Naive thymus-derived CD8-positive, alpha-beta T cell (primary cell): ENCODE measurements at places on chromosomes 1 and 21.

- no peak for DNase-seq
These were observed 45.3 kb upstream of the MAN1A2 start for GRCh38 chr1:117321680-117322609.

DNA sequence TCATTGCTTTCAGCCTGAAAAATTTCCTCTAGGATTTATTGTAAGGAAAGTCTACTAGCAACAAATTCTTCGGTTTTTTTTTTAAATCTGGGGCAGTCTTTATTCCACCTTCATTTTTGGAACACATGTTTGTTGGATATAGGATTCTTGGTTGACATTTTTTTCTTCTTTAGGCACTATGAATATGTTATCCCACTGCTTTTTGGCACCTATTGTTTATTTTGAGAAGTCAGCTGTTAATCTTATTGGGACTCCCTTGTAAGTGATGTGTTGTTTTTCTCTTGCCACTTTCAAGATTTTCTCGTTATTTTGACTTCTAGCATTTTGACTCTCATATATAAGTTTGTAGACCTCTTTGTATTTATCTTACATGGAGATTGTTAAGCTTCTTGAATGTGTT is 99.3 kb downstream of the NPHS2 start:
- DNase-seq, result no peak

GRCh38 chr1:67853704-67854103 is 20.4 kb upstream of the GNG12 start:
- DNase-seq, result no peak

- no peak for DNase-seq
These were observed 2.7 kb upstream of the COL6A2 start for GRCh38 chr21:46095083-46095719.

DNA sequence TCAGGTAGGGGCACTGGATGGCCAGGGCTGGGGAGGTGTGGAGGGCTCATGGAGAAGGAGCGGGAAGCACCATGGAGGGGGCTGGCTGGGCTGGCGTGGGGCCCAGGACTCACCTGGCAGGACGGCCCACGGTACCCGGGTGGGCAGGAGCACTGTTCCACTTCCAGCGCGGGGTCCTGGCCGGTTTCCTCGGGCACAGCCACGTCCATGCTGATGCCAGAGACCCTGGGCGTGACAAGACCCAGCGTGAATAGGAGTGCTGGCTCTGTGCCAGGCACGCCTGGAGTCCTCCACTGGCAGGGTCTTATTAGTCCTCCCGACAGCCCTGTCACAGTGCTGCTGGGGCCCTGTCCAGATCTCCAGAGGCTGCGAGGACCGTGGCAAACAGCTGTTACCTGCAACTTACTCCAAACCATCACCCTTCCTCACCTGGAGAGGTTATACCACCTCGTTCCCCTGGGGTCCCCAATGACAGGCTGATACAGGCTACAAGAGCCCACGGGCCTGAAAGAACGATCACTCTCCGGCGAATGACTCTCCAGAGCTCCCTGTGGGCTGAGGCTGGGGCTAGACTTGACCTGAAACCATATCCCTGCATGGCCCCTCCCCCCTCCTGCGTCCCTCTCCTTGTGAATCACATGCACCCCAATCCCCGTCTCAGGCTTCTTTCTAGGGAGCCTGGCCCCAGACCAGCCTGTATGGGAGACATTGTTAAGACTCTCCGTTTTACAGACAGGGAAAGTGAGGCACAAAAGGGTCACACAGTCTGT is 62.1 kb downstream of the HSPG2 start:
- no peak for DNase-seq

- no peak for DNase-seq
These were observed 3.4 kb upstream of the POFUT2 start for GRCh38 chr21:45290948-45291612.

DNA sequence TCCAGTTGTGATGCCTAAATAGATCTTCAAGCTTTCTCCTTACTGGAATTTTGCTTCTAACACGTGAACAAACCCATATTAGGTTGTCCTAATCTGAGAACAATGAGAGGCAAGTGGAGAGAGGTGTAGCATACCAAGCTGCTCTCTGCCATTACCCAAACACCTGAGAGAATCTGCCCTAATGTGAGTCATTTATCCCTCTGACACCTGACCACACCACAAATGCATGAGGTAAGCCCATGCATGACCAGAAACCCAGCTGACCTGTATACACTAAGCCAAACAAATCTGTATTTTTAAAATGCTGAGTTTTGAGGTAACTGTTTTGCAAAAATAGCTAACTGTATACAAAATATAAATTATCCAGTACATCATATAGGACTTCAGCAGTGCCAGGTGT is 1458.1 kb upstream of the B3GALT2 start:
- no peak for DNase-seq
